Activated CD4-positive, alpha-beta T cell treated with anti-CD3 and anti-CD28 coated beads, Interleukin-2, amount 50 U/mL, for 16 hours (primary cell): ENCODE measurements at places on chromosomes 2 and 18.

- peak; percentile 34 for DNase-seq
Observed at GRCh38 chr2:218229851-218230250, 12.9 kb downstream of the ARPC2 start.

GRCh38 chr18:58026395-58026794 is 17.6 kb upstream of the NEDD4L start:
- DNase-seq = no peak

- DNase-seq = no peak
Observed at GRCh38 chr2:233477548-233478433, 88.8 kb downstream of the USP40 start.

DNA sequence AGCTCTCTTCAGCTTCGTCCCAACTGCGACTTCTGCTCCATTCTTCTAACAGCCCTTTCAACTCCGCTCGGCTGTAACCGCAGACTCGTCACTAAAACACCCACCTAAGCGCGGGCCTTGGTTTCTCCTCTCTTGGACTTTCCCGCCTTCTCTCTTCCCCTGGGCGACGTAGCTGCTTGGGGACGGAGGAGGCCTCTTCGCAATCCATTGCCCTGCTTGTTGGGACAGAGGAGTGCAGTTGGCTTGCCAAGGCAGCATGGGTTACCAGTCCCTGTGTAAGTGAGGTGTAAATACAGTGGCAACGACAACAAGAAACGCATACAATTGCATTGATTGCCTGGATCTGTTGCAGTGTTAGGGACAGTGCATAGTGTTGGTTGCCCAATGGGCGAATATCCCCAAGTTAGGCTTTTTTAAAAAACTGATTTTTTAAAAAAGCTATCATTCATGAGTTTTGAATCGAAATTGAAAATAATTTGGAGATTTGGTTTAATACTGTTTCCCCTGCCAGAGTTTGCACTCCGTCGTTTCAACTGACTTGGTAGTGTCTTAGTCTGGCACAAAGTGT is 484 bp upstream of the DARS1 start:
- peak; percentile 77 for DNase-seq

DNA sequence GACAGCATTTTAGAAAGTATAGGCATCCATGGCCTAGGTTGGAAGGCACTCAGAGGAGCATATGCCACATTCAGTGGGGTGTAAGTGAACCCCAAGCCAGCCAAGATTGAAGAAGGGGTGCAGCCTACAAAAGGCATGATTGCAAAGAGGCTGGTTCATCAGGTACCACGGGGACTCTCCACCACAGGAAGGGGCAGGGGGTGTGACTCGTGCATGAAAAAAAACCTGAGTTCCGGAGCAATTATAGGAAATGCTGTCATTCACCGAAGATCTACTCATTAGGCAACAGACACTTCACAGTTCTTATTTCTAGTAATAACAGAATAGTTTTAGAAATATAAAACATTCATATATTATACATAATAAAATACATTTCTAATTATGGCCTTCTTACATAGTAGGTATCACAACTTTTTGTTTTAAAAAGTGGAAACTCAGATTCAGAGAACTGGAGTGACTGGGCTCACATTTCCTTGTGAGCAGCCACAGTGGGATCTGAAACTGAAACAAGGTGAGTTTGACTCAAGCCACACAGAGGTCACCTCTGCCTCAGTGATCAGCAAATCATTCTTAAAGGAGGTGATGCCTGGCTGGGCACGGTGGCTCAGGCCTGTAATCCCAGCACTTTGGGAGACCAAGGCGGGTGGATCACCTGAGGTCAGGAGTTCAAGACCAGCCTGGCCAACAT is 188.4 kb upstream of the GYPC start:
- peak; percentile 11 for DNase-seq

DNA sequence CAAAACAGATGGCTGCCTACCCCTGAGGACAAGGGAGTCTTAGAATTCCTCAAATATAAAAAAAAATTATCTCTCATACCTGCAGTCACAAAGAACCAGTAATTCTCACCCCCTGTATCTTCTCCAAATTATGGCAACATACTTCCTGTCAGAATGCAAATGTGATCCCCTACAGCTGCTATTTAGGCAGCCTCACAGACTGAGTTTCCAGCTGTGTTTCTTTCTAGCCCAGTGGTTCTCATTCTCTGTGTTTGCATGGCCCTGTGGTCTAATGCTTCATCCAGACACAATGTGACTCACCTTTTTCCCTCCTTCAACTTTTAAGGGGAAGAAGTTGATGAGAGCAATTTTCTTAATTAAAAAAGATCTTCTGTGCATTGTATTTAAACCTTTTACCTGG is 726.3 kb downstream of the TSN start:
- no peak for DNase-seq

GRCh38 chr2:21310493-21310892 is 186.7 kb downstream of the TDRD15 start:
- DNase-seq = no peak

GRCh38 chr2:205066081-205066480 is 520.8 kb downstream of the PARD3B start:
- no peak for DNase-seq

DNA sequence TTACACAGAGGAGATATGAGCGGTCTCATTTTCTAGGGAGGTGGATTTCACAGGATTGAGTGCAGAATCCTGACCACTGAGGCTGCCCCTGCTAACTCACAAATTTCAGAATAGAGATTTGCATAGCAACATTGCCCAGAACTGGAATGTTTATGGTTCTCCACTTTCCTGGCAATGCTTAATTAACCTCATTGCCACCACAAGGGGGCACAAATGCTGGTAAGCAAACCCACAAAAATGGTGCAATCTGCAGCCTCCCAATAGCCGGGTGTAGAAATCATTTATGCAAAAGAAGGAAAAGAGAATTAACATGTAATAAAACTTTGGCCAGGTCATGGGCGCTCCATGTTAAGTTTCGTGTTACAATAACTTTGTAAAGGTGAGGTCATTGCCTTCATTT is 112.4 kb downstream of the CYRIA start:
- peak; percentile 21 for DNase-seq

GRCh38 chr2:105254531-105255210 is 13.1 kb downstream of the GPR45 start:
- DNase-seq = no peak

GRCh38 chr2:43293744-43294695 is 67.6 kb upstream of the ZFP36L2 start:
- peak; percentile 94 for DNase-seq

DNA sequence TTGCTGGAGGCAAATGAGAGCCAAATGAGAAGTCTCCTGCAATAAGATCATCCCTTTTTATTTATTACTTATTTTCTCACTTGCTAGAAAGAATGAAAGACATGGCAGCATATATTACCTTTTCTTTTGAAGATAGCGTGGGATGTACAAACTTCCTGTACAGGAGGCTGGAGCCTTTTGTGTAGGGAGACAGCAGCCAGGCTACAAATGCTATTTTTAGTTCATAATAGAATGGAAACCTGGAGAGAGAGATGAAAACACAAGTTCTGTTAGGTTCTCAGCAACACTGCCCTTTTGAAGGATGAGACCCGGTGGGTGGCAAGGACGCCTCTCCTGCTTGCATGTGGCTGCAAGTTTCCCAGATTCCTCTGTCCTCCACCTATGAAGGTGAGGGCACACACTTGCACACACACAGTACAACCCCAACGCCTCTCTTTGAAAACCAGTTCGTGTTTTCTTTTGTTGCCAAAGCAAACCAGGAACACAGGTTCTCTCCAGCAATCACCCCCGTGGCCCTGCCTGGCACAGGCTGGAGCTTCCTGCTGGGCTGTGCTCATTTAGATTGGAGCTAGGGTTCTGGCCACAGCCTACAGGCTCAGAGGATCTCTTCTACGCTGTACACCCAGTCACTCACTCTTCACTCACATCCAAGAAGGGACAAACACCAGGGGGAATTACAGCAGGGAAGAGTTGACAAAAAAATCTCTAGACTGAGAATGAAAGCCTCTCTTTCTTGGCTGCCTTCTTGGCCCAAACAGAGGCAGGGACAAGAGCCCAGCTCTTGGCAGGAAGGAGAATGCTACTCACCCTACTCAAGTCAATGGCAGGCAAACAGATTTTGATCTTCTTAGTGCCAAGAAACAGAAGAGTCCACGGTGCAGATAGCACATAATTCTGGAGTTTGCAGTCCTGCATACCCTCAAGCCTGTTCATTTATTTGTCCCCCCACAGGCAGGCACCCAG is 55.6 kb downstream of the MRPL35 start:
- no peak for DNase-seq

DNA sequence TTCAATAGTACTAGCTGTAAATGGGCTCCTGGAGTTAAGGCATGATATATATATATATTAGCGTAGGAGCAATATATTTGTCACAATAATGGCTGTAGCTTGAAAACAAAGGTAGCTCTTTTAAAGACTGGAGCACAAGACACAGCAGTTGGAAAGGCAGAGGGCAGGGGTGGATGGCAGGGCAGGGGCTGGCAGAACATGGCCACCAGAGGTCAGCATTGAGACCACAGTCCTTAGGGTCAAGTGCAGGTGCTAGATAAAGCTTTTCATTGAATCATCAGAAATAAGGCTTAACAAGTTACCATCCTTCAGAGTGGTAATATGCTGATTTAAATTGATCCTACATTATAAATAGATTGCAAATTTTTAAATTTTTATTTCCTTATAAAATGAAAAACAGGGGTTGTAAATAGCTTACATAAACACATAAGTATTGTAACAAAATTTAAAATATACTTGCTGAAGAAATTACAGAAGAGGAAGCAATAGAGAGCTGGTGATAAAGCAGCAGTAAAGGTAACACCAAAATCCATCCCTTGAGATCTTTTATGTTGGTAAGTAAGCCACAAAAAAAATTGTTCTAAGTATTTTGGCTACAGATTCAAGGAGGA is 161.2 kb upstream of the PIEZO2 start:
- peak; percentile 45 for DNase-seq

DNA sequence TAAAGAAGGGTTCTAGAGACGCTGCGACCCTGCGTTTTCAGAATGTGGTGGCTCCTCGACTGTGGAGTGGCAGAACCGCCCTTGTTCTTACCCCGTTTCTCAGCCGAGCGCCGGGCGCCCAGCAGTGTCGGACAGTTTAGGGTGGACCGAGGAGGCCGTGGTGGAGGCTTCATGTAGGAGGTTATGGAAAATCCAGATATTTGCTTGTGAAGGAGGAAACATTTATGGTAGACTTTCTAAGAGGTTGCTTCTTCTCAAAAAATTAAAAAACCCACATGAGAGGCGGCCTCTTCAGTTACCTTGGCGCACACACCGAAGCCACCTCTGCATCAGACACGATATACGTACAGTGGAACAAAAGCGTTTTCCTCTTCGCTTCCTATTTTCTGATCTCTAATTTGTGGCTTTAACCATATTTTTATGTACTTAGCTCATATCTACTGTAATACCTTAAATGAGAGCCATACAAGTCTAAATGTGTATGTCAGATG is 120.8 kb downstream of the NFATC1 start:
- DNase-seq = no peak

DNA sequence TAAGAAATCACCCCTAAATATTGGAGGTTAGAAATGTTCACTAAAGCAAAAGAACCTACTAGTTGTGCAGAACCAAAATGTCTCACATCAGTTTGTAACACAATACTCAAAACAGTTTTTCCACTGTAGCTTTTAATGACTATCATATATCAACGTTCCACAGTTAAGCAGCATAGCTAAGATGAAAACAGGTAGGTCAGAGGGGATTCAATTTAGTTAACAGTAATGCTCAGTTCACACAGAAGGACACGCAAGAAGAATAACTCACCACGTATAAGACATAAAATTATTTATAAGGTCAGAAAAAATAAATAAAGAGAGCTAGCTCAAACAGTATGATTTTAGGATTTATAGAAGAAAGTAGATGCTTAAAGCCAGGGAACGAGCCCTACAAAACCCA is 118.9 kb upstream of the CCDC150 start:
- DNase-seq = no peak

DNA sequence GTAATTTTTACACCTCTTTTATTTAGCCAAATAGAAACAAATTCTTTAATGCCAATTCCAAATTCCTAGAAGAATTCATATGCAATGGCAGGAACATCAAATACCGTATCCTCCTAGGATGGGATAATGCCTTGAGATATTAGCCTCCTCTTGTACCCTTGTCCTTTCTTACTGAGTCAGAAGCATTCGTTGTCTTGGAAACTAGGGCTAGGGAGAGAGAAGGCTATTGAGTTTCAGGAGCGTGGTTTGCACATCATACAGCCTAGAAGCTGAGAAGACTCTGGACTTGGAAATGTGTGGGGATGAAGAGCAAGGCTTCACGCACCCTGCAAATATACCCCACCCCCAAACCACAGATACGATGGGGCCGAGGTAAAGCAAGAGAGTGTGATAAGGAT is 300.7 kb downstream of the SP3 start:
- DNase-seq = no peak

DNA sequence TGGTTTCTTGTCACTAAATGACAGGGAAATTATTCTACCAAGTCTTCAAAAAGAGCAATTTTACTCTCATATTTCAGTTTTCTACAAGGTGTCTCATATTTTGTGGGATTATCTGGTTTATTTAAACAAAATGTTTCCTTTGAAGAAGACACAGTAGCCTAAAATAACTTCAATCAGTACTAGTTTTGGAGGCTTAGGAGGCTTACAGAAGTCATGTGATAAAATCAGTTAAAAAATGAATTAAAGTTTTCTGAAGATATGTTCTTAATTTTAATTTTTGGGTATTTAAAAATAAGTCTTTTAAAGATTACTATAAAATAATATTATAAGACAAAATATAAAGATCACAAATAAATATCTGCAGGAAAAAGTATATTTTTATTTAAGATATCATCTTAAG is 95.9 kb downstream of the XIRP2 start:
- no peak for DNase-seq

- DNase-seq = no peak
Observed at GRCh38 chr2:163697846-163698637, 37.8 kb downstream of the FIGN start.

DNA sequence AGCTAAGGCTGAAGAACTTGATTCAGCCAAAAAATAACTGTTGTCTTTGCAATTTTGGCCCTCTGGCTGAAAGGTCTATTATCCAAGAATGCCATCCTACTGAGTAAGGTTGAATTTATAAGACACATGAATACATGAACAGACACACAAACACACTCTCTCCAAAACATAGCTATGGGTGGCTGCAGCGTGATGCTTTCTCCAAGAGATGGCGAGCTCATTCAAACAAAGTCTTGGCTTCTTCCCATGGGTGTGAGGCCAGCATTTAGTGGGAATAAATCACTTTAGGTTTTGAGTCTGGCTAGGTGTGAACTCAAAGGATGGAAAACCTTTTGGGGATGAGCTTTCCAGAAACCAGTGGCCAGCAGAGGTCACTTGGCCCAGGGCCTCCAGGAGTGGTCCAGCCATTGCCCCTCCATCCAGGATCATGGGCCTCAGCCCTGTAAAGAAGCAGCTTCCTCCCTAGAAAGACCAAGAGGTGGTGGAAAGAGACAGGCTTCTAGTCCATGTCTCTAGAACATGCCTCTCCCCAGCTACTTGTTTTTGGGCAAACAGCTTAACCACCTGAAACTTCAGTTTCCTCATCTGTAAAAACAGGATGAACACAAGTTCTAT is 11.0 kb upstream of the OSR1 start:
- DNase-seq = no peak

- DNase-seq = no peak
Observed at GRCh38 chr2:60416221-60417008, 137.0 kb downstream of the BCL11A start.
